ENCODE measurements at places on chromosomes 5 and 9.

DNA sequence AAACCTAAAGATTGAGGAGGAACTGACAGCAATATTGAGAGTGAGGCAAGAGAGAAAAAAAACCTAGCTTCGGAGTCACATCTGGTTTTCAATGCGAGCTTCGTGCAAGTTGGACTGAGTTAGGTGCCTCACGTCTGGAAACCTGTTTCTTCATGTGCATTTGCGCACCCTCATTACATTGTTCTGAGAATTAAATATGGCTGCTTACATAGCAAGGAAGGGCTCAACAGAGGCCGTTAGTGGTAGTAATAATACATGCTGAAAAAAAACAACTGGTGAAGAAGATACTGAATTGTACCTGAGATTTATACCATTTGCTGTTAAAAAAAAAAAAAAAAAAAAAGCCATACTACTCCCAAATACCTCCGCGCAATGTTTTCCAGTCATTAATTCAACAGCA is 18.6 kb downstream of the DNAJA1 start:
- no peak for DNase-seq

- peak; percentile 51 for DNase-seq
These were observed 568.1 kb upstream of the WWC1 start for GRCh38 chr5:167723254-167723871.

DNA sequence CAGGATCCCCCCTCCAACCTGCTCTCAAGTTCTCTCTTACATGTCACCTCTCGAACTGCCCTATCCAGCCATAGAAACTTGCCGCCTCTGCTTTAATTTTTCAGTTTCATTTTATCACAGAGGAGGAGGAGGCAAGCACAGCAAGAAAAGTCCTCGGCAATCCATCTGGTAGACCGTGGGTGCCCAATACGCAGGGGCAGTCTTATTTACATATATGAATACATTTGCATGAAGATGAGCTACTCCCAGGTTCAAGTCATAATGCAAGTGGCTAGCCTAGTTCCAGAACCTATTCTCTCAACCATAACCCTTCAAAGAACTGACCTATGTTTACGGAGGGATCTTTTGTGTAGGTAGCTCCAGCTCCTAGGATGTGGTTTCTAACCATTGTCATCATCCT is 223.2 kb upstream of the PANK3 start:
- DNase-seq: no peak

DNA sequence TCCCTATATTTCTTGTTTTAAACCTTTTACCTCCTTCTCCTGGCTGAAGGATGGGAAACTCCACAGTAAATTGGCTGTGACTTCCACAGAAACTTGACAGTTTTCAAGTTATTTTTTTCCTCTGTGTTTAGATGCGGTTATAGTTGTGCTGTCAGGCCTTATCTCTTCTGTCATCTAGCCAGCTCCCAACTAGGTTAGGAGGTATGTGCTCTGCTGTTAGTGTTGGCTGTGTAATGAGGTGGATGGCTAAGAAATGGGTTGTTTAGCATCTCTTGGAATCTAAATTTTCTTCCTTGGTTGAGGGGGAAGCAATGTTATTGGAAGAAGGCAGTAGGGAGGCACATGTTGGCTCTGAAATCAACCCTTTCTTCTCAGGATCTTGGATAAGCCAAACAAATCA is 149.9 kb upstream of the RUSC2 start:
- DNase-seq: no peak

DNA sequence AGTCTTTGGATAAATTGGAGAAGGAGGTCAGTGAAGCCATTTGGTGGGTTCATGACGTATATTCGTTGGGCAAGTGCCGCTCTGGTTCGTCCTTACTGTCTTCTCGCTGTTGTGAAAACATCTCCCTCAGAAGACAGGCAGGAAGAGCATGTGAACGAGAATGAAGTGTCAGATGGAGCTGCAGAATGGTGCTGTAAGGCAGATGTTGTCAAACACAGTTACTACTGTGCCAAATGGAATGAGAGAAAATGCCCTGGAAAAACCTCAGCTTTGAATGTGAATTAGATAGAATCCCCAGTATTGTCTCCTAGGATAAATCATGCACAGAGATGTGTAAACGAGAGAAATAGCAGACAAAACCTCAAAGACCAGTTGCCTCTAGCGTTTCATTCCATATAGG is 121.5 kb downstream of the CAMK4 start:
- DNase-seq: no peak

GRCh38 chr9:128026773-128027541 is 40.2 kb downstream of the NAIF1 start:
- peak; percentile 44 for DNase-seq

GRCh38 chr9:89189215-89189614 is 10.6 kb upstream of the SHC3 start:
- no peak for DNase-seq

DNA sequence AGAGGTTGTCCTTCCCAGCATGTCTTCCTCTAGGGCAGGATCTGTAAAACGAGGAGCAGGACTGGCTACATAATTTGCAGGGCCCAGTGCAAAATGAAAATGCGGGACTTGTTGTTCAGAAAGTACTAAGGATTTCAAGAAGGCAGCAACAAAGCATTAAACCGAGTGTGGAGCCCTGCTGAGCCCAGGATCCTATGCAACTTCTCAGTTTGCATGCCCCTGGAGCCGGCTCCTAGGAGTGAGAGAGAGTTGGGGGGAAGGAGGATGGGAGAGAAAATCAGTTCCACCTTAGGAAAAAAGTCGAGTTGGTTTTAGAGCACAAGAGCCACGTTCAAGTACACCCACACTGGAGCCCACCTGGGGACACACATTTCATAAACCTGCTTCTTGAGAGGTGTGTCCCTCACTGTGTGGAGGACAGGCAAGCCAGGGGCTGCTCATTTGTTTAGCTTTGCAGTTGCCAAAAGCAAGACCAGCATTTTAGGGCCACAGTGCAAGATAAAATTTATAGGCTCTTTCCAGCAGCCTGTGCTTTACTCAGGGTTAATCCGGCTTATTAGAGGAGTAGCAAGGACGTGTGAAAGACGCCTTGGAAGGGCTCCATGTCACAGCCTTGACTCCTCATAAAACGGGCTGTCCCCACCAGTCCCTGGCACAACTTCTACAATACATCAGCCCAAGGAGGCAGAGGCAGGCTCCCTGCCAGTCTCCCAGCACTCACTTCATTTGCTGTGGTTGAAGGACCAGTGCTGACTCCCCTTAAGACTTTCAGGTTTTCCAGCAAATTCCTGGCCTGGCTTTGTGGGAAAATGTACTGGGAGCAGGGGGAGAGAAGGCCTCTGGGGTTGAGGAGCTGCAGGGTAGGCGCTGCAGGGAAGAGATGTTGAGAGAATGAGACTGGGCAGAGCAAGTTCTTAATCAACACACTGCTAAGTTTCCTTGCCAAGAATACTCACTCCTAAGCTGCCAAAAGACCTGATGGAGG is 159.7 kb upstream of the SEMA6A start:
- no peak for DNase-seq

DNA sequence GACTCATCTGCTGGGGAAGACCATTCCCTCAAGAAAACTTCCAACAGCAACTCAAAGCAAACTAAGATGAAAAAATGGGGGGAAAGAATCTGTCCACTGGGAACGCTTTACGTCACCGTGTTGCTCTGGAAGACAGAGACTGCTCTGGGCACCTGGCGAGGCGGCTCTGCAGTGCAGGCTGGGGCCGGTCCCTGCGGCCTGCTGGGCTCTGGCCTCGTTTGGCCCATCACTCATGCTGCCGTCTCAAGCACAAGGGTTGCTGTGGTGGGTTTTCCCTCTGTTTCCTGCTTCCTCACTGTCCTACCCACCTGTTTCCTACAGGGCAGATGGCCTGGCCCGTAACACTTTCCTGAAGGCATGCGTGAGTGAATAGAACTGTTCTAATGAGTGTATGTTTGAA is 92.9 kb upstream of the OTULINL start:
- no peak for DNase-seq

- no peak for DNase-seq
These were observed 9.2 kb upstream of the CXXC5 start for GRCh38 chr5:139638736-139639618.

DNA sequence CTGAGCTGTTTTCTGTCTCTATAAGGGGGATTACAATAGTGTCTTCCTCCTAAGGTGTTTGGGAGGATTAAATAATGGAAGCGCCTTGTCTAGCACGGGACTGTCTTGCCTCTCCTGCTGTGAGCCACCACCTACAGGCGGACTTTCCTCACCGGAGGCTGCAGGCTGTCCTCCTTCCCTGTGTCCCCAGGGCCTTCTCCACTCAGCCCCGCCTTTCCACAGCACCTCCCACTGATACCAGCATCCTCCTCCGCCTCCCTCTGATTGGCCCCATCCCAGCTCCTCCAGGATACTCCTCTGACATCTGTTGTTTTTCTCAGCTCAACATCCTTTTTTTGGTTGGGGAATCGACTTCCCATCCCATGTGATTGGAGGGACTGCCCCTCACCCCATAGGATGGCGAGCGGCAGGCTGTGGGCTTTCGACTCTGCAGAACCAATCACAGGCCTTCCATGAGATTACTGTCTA is 851 bp upstream of the ZDHHC12 start:
- no peak for DNase-seq

- no peak for DNase-seq
These were observed 88.9 kb upstream of the PLPPR1 start for GRCh38 chr9:100939636-100940035.

GRCh38 chr9:86531971-86532640 is 177.9 kb upstream of the TUT7 start:
- DNase-seq: no peak

DNA sequence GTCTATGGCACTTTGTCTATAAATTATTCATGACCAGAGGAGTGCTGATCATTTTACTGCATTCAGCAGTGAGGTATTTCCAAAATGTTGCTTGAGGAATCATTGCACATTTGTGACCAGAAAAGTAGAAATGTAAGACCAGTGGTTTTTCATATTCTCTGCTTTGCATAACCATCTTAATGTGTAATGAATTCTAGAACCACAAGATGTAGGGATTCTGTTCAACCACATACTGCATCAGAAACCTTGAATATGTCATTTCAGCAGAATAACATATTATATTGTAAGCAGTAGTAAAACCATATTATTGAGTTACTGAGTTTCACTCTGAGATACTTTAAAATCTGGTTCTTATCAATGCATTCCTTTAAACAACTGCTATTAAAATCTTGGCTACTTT is 1243.4 kb downstream of the MAT2B start:
- no peak for DNase-seq

GRCh38 chr9:126604059-126605055 is 9.4 kb upstream of the LMX1B start:
- DNase-seq: no peak
